ENCODE measurements at places on chromosomes 6 and 20. TPM values are rescaled to one million over a fixed set of nuclear protein-coding genes. Genes with fewer than 3 reads are reported as not detected.

DNA sequence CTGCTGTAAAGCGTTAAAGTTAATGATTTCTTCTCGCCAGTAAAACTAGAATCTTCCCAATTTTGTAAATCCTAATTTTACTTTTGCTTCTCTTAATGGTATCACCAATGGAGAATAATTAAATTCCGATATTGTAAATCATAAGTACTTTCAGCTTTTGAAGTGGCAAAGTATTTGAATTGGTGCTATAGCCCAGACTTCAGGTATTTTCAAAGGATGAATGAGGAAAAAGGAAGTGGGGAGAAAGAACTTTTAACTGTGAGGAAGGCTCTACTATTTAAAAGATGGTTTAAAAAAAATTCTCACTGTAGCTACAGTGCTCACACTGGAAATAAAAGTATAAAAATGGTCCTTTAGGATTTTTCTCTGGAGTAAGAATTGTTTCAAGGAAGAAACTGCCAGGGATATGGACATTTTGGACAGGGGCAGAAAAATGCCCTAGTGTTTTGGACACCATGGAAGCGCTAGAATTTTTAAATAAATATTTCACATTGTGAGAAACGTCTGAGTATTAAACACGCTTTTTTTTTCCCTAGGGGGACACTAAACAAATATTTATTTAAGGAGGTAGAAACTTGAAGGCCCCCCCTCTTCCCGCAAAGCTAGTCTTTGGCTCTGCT, 1.3 kb upstream of the TAB2 start:
- H3K36me3 ChIP-seq, result no peaks in the 10 kb centered on the region
- H3K4me1 ChIP-seq, result peaks cover 2% of the 10 kb centered on the region
- H3K4me3 ChIP-seq, result peak overlapping the region; percentile 62
- H3K27ac ChIP-seq, result no peak overlapping the region
- no peak for DNase-seq

The LY6G6F gene
- not detected for total RNA-seq

The GNMT gene
- 1.8 TPM for total RNA-seq

DNA sequence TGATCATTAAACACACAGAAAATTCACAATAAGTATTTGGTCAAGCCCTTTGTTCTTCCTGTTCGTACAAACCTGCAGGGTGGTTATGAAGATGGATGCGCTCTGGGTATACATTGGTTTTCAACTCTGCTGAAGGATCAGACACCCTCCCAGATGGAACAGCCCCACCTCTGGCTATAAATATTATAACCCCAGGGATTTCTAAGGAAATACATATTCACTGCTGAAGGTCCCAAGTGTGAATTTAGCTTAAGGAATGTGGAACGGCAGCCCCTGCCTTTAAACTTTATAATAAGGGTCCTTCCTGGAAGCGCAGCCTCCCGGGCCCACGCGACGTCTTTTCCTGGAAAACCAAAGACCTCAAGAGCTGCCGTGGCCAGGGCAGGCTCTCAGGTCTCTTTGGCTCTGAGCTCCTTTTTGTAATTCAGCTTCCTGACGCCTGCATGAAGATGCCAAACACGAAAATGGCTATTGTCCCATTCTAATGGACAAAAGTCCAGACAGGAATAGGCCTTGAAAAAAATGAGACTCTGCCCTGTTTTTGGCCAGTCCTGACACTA, 172.4 kb upstream of the SSTR4 start:
- H3K4me3 ChIP-seq, result no peak overlapping the region
- no peak for DNase-seq

GRCh38 chr20:48478806-48479585, 348.8 kb downstream of the PREX1 start:
- no peaks in the 10 kb centered on the region for H3K27me3 ChIP-seq
- no peak for DNase-seq
- no peak overlapping the region for H3K4me3 ChIP-seq
- no peak overlapping the region for H3K27ac ChIP-seq

DNA sequence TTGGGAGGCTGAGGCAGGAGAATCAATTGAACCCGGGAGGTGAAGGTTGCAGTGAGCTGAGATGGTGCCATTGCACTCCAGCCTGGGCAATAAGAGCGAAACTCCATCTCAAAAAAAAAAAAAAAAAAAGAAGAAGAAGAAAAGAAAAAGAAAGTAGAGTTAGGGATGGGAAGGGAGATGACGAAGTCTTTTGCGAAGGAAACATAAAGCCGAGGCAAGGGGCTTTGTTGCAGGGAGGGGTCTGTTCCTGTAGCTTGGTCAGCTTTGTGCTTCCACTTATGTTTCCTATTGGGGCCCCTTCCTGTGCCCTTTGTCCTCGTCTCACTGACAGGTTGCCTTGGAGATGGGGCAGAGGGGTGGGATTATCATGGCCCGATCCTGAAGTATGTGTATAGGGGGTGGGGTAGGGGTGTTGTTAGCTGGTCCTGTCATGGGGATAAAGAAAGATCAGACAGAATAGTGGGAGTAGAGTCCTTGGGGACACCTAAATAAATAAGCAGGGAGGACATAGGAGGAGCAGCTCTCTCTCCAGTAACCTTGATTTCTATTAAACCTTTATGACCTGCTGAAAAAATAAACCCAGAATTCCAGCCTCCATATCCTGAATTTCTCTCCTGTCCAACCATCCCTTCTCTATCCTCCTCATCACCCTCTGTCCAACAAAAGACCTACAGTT, 1.1 kb upstream of the CLIC1 start:
- peaks cover 14% of the 10 kb centered on the region for H3K36me3 ChIP-seq
- DNase-seq, result peak; percentile 49
- no peaks in the 10 kb centered on the region for H3K27me3 ChIP-seq
- H3K27ac ChIP-seq, result 0 out of 2 replicates have a peak overlapping the region, but pooled peaks have one; percentile 31
- H3K4me3 ChIP-seq, result peak overlapping the region; percentile 82
- H3K4me1 ChIP-seq, result peaks cover 23% of the 10 kb centered on the region

Measured in H1 (cell line).